Glutamatergic neuron (in vitro differentiated cells): ENCODE measurements at places on chromosomes 16 and 17. TPM values are rescaled to one million over a fixed set of nuclear protein-coding genes. Genes with fewer than 3 reads are reported as not detected.
A peak's percentile ranks its signal among the peaks of the same experiment; 100 is the strongest.

DNA sequence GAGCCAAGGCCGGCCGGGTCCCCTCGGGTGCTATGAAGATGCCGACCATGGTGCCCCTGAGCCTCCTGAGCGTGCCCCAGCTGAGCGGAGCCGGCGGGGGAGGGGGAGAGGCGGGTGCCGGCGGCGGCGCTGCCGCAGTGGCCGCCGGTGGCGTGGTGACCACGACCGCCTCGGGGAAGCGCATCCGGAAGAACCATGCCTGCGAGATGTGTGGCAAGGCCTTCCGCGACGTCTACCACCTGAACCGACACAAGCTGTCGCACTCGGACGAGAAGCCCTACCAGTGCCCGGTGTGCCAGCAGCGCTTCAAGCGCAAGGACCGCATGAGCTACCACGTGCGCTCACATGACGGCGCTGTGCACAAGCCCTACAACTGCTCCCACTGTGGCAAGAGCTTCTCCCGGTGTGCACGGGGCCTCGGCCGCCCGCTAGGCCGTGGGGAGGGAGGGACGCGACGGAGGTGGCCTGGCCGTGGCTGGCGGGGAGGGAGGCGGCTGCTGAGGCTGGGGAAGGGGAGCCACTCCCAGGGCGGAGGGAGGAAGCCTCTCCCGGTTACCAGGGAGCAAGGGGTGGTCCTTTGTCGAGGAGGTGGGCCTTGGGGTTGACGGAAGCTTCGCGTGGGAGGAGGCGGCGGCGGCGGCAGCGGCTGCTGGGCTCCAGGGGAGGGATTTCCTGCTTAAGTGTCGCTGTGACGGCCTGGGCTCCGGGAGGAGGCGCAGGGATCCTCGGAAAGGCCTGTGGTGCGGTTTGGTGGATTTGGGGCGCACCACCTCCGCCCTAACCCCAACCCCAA lies 1.3 kb downstream of the MAZ start:
- peak overlapping the region; percentile 82 for H3K27ac ChIP-seq
- H3K4me3 ChIP-seq = peak overlapping the region; percentile 94
- DNase-seq = peak; percentile 82
- H3K27me3 ChIP-seq = peaks cover 21% of the 10 kb centered on the region

GRCh38 chr17:14014657-14015056 lies 54.6 kb upstream of the COX10 start:
- H3K4me1 ChIP-seq = no peaks in the 10 kb centered on the region
- H3K27ac ChIP-seq = no peak overlapping the region
- H3K4me3 ChIP-seq = no peak overlapping the region
- H3K27me3 ChIP-seq = peaks cover 4% of the 10 kb centered on the region

GRCh38 chr17:65545705-65546523 lies 15.5 kb downstream of the AXIN2 start:
- H3K27me3 ChIP-seq = peaks cover 3% of the 10 kb centered on the region
- H3K4me1 ChIP-seq = peaks cover 20% of the 10 kb centered on the region
- peaks cover 14% of the 10 kb centered on the region for H3K36me3 ChIP-seq
- H3K4me3 ChIP-seq = no peak overlapping the region
- no peak overlapping the region for H3K27ac ChIP-seq

Gene CD79B
- not detected for total RNA-seq

DNA sequence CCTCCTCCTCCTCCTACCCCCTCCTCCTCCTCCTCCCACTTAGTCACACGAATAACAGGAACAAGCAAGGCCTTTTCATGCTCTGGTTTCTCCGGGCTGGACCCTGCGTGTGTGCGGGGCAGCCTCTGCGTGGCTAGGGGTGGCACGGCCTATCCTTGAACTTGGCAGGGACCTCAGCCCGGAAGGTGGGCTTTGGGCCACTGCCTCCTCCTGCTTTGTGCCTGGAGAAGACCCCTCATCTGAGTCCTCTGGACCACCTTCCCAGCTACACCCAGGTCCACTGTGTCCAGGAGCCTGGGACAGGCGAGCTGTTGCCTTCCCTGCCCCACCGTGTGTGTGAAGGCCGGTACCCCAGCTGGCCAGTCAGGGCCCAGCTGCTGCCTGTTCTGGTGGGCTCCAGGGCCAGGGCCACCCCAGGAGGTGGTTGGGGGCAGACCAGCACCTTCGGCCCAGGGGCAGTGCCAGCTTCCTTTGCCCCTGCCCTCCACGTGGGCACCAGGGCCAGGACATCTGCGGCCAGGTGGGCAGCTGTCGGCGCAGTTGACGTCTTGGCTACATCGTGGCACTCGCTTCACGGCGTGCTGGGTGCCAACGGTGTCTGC lies 35.4 kb downstream of the GINS2 start:
- no peaks in the 10 kb centered on the region for H3K36me3 ChIP-seq
- H3K4me1 ChIP-seq = peaks cover 19% of the 10 kb centered on the region
- H3K4me3 ChIP-seq = no peak overlapping the region
- DNase-seq = no peak
- H3K27me3 ChIP-seq = peaks cover 34% of the 10 kb centered on the region
- H3K27ac ChIP-seq = no peak overlapping the region

DNA sequence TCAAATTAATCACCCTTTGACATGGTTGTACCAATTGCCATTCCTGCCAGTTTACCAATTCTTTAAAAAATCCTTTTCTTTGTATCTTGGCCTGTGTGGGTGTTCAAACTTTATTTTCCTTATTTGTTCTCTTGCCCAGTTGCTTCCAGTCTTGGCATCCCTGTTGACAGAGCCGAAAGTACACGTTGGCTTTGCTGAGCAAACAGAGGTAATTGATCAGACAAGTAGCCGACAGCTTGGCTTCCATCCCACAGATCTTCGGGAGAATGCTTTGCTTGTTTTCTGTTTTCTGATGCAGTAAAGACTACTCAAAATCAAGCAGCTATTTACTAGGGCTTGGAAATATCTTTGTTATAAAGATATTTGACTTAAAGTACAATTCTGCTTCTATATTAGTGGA lies 506.8 kb upstream of the SALL1 start:
- H3K4me3 ChIP-seq = no peak overlapping the region
- DNase-seq = no peak
- no peaks in the 10 kb centered on the region for H3K36me3 ChIP-seq
- no peak overlapping the region for H3K27ac ChIP-seq
- no peaks in the 10 kb centered on the region for H3K27me3 ChIP-seq

Gene SKAP1
- total RNA-seq = not detected

- no peaks in the 10 kb centered on the region for H3K4me1 ChIP-seq
- H3K4me3 ChIP-seq = no peak overlapping the region
- DNase-seq = no peak
- no peak overlapping the region for H3K27ac ChIP-seq
These were observed 111.1 kb downstream of the SMG6 start for GRCh38 chr17:2192367-2193057.

GRCh38 chr16:66255647-66256046 lies 110.8 kb upstream of the CDH5 start:
- H3K36me3 ChIP-seq = no peaks in the 10 kb centered on the region
- H3K4me1 ChIP-seq = peaks cover 14% of the 10 kb centered on the region
- no peak for DNase-seq
- no peak overlapping the region for H3K27ac ChIP-seq

DNA sequence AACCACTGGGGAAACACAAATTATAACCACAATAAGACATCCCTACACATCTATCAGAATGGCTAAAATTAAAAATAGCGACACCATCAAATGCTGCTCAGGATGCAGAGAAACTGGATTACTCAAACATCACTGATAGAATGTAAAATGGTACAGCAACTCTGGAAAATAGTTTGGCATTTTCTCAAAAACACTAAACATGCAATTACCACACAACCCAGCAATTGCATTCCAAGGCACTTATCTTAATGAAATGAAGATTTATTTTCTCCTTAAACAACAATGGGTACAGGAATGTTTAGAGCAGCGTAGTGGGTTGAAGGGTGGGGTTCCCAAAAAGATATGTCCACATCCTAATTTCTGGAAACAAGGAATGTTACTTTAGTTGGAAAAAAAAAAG lies 309.0 kb upstream of the PMFBP1 start:
- no peak for DNase-seq
- H3K4me1 ChIP-seq = no peaks in the 10 kb centered on the region
- H3K27ac ChIP-seq = no peak overlapping the region
- no peaks in the 10 kb centered on the region for H3K27me3 ChIP-seq

- H3K27me3 ChIP-seq = peaks cover 3% of the 10 kb centered on the region
- H3K4me1 ChIP-seq = peaks cover 47% of the 10 kb centered on the region
- no peaks in the 10 kb centered on the region for H3K36me3 ChIP-seq
These were observed 114.5 kb upstream of the GSE1 start for GRCh38 chr16:85498607-85499006.

DNA sequence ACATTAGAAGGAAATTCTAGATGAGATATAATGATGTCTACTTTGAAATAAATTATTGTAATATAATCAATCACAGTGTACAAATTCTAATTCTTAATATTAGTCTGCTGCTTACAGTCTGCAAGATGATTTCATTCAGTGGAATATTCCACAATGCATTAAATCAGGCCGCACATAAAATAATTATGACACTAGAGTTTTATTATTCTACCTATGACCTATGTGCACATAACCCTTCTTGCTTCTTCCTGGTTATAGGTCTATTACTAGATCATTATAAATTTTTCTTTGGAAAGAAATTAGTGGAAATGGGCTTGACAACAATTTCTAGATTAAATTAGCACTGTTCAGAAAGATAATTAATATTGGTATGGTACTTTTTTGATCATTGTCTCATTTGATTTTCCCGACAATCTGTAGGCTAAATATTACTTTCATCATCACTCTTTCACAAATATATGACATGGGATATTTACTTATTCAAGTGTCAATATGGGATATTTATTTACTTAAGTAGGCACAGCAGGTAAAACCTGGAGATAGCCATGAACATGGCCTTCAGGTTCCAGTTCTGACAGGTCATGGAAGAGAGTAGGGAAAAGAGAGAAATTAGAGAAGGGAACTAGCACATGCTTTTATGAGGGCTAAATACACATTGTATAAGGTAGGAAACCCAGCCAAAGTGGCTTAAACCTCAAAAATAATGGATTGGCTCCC lies 476.4 kb downstream of the TOX3 start:
- no peaks in the 10 kb centered on the region for H3K36me3 ChIP-seq
- H3K4me1 ChIP-seq = peaks cover 2% of the 10 kb centered on the region
- no peak for DNase-seq
- no peaks in the 10 kb centered on the region for H3K27me3 ChIP-seq

Gene TVP23A
- 8.4 TPM for total RNA-seq

Gene TMEM231
- total RNA-seq = 14.1 TPM

GRCh38 chr17:10059684-10060211 lies 138.7 kb downstream of the GAS7 start:
- DNase-seq = no peak
- no peak overlapping the region for H3K27ac ChIP-seq
- H3K36me3 ChIP-seq = peaks cover 9% of the 10 kb centered on the region
- peaks cover 9% of the 10 kb centered on the region for H3K27me3 ChIP-seq

GRCh38 chr17:42287305-42287976 lies 857 bp upstream of the STAT5A start:
- DNase-seq = no peak
- no peak overlapping the region for H3K27ac ChIP-seq
- no peaks in the 10 kb centered on the region for H3K36me3 ChIP-seq
- H3K4me1 ChIP-seq = peaks cover 9% of the 10 kb centered on the region
- H3K27me3 ChIP-seq = peaks cover 4% of the 10 kb centered on the region

GRCh38 chr16:31874366-31875111 lies 932 bp downstream of the ZNF267 start:
- DNase-seq = no peak
- H3K4me3 ChIP-seq = peak overlapping the region; percentile 80
- peaks cover 3% of the 10 kb centered on the region for H3K27me3 ChIP-seq
- peak overlapping the region; percentile 5 for H3K27ac ChIP-seq
- H3K36me3 ChIP-seq = no peaks in the 10 kb centered on the region
- peaks cover 14% of the 10 kb centered on the region for H3K4me1 ChIP-seq

DNA sequence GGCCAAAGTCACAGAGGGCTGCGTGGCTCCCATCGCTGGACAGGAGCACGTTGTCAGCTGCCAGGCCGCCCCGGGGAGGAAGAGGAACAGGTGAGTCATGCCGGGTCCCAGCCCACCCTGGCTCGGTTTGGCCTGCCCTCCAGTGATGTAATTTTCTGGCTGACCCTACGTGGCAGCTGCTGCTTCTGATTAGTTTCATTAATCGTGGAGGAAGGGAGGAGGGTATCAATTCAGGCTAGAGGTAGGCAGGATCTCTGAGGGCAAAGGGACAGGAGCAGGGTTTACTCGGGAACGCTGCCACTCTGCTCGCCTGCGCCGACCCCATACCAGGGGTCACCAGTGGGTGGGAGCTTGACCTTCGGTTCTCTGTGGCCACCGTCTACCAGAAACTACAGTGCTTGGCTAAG lies 11.7 kb upstream of the SPATA32 start:
- no peak for DNase-seq
- peaks cover 2% of the 10 kb centered on the region for H3K27me3 ChIP-seq
- no peak overlapping the region for H3K27ac ChIP-seq

DNA sequence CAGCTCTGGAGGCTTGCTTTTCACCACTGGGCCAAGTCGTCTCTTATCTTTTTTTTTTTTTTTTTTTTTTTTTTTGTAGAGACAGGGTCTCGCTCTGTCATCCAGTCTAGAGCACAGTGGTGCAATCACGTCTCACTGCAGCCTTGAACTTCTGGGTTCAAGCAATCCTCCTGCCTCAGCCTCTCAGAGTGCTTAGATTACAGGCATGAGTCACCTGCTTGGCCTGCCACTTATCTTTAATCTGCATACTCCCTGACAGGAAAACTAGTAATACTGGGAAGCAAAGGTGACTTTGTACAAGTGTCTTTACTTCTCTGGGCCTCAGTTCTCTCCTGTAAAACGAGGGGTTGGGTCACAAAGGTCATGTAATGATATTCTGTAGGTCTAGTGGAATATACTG lies 15.0 kb downstream of the NTN1 start:
- H3K36me3 ChIP-seq = peaks cover 13% of the 10 kb centered on the region
- no peaks in the 10 kb centered on the region for H3K4me1 ChIP-seq
- no peak for DNase-seq
- no peak overlapping the region for H3K4me3 ChIP-seq

DNA sequence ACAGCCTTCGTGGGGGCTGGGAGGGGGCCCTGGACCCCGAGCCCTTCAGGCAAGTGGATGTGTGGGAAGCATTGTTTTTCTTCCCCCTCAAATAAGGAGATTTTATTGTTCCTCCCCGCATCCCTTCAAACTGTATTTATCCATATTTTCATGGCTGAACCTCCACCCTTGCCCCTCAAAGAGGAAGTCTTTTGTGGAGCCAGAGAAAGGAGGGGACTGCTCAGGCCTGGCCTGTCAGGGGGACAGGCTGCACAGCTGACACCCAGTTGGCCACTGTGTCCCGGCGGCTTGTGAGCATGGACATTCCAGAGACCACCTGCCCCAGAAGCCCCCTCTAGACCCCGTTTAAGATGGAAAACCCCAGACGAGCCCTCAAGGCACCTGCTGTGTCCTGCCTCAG lies 15.9 kb downstream of the HEXIM2 start:
- H3K27me3 ChIP-seq = peaks cover 2% of the 10 kb centered on the region
- no peaks in the 10 kb centered on the region for H3K4me1 ChIP-seq
- no peaks in the 10 kb centered on the region for H3K36me3 ChIP-seq
- no peak for DNase-seq

Gene CTRB2
- not detected for total RNA-seq

Gene KRT31
- total RNA-seq = not detected

DNA sequence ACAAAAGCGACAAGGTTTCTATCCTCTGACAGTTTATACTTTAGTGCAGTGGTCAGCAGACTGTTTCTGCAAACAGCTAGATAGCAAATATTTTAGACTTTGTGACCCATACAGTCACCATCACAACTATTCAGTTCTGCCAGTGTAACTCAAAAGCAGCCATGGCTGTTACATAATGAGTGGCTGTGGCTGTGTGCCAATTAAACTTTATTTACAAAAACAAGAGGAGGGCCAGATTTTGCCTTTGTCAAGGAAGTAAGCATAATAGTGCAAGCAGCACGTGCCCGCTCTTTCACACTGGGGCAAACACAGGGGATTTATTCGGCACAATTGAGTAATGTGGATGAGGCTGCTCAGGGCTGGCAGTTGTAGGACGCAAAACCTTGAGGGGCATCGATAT lies 551.5 kb downstream of the MAF start:
- H3K36me3 ChIP-seq = no peaks in the 10 kb centered on the region
- no peaks in the 10 kb centered on the region for H3K4me1 ChIP-seq
- no peak overlapping the region for H3K4me3 ChIP-seq
- no peak overlapping the region for H3K27ac ChIP-seq
- DNase-seq = no peak
- peaks cover 3% of the 10 kb centered on the region for H3K27me3 ChIP-seq
